H1 (cell line): ENCODE measurements at places on chromosomes 16 and 17.

- H3K36me3 ChIP-seq = peaks cover 38% of the 10 kb centered on the region
- peaks cover 10% of the 10 kb centered on the region for H3K4me1 ChIP-seq
- DNase-seq = peak; percentile 58
- H3K27me3 ChIP-seq = no peaks in the 10 kb centered on the region
Measured at GRCh38 chr16:57472665-57473060, 10.2 kb downstream of the POLR2C start.

DNA sequence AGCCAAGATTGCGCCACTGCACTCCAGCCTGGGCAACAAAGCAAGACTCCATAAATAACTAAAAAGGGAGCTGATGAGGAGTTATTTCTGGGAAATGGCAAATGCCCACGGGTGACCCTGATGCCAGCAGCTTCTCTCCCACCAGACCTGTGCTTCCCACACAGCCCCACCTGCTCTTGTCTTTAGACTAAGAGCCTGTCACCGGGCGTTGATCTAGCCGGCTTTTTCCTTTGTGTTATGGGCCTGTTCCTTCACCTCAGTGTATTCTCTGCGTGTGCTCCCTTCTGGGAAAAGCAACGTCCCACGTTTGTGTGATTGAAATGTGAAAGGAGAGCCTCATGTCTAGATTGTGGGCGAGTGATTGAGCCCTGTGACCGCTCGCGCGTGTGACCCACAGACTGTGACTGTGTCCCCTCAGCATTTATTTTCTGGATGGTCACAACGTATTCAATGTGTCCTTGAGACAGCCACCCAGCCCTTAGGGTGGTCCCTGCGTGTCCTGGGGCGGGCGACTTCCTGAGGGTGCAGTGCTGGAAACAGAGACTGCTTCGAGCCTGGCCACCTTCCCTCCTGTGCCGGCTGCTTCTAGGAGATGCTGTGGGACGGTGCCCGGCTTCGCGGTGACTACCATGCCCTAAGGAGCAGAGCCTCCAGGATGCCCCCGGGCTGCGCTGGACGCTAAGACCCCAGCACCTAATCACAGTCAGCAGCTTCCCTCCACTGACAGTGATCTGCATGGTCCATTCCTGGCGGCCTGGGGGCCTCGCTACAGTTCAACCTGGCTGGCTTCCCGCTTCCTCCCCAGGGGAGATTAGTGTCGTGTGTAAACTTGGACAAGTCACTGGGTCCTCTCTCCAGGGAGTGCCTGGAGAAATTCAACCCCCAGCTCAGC is 7.8 kb upstream of the RNPS1 start:
- no peaks in the 10 kb centered on the region for H3K4me1 ChIP-seq
- H3K36me3 ChIP-seq = no peaks in the 10 kb centered on the region
- no peak overlapping the region for H3K4me3 ChIP-seq
- DNase-seq = no peak
- no peaks in the 10 kb centered on the region for H3K27me3 ChIP-seq

DNA sequence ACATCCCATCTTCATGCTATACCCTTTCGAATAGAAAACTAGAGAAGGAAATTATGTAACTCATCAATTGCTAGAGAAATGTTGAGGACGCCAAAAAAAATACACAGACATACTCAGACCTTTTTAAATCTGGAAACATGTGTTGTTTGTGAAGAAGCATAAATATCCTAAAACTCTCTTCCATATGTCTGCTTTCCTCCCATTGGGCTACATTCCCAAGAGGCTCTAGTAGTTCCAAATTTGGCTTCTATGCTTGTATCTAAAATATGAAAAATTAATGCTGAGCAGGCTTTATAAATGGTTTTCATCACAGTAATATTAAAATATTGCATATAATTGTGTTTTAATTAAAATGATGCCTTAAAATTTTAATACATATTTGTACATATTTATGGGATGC is 297.9 kb upstream of the PSMD7 start:
- no peaks in the 10 kb centered on the region for H3K4me1 ChIP-seq
- H3K27me3 ChIP-seq = no peaks in the 10 kb centered on the region
- H3K4me3 ChIP-seq = no peak overlapping the region
- no peak for DNase-seq
- H3K27ac ChIP-seq = no peak overlapping the region

GRCh38 chr17:62895320-62896301 is 70.4 kb upstream of the TANC2 start:
- DNase-seq = no peak
- no peaks in the 10 kb centered on the region for H3K27me3 ChIP-seq
- H3K4me3 ChIP-seq = no peak overlapping the region
- H3K36me3 ChIP-seq = no peaks in the 10 kb centered on the region

DNA sequence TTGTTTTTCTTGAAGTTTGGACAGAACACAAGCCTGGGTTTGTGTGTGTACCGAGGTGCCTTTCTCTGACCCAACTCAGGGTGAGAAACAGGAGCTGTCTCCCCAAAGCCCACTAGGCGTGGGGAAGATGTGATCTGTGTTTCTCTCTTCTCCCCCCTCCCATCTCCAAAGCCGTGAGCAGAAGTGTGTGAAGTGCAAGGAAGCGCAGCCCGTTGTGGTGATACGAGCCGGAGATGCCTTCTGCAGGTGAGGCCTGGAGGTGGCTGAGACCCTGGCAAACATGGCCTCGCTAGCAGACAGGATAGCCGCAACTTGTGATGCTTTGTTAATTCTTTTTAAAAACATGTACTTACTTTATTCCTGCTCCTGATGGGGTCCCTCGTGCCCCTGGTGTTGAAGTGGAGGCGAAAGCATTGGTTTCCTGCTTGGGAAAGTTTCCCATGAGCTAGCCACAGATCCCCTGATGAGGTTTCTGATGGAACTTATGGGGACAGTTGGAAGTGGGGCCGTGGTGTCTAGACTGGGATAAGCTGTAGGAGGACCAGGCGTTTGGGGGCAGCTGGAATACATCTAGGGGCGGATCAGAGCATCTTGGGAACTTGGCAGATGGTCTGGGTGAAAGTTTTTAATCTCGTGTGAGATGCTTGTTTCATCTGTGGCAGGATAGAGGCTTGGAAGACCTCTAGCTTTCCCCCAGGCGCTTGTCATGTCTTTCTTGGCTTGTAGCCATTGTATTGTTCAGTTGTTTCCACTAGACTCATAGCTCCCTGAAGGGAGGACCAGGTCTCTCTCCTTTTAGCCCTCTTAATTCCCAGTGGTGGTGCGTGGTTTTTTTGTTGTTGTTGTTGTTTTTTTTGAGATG is 893 bp downstream of the CTU2 start:
- H3K27ac ChIP-seq = no peak overlapping the region
- H3K27me3 ChIP-seq = no peaks in the 10 kb centered on the region
- no peaks in the 10 kb centered on the region for H3K4me1 ChIP-seq
- H3K4me3 ChIP-seq = peak overlapping the region; percentile 86
- H3K36me3 ChIP-seq = no peaks in the 10 kb centered on the region
- no peak for DNase-seq

- H3K27me3 ChIP-seq = no peaks in the 10 kb centered on the region
- no peaks in the 10 kb centered on the region for H3K36me3 ChIP-seq
- no peak overlapping the region for H3K27ac ChIP-seq
- no peak for DNase-seq
- no peaks in the 10 kb centered on the region for H3K4me1 ChIP-seq
- H3K4me3 ChIP-seq = no peak overlapping the region
Measured at GRCh38 chr17:32873114-32873513, 3.8 kb downstream of the MYO1D start.

- no peaks in the 10 kb centered on the region for H3K27me3 ChIP-seq
- DNase-seq = no peak
- H3K36me3 ChIP-seq = no peaks in the 10 kb centered on the region
- H3K4me1 ChIP-seq = peaks cover 16% of the 10 kb centered on the region
Measured at GRCh38 chr17:63928172-63928666, 3.9 kb downstream of the CD79B start.

- H3K4me1 ChIP-seq = peaks cover 7% of the 10 kb centered on the region
- H3K36me3 ChIP-seq = no peaks in the 10 kb centered on the region
- H3K27ac ChIP-seq = no peak overlapping the region
Measured at GRCh38 chr16:17448640-17449638, 21.8 kb downstream of the XYLT1 start.

DNA sequence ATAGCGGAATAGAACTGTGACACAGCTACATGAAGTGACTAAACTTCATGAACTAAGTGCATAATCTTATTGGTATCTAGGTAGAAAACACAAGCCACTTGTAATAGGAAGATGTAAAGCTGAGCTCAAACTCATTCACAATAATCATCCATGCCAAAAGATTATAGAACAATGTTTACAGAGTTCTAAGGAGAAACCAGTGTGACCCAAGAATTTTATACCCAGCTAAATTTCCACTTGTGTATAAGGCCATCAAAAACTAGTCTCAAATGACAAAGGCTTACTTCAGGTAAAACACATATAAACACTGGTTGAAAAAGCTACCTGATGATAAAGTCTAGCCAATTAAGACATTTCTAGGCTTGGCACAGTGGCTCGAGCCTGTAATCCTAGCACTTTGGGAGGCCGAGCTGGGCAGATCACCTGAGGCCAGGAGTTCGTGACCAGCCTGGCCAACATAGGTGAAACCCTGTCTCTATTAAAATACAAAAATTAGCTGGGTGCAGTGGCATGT is 16.9 kb upstream of the CPD start:
- no peak overlapping the region for H3K4me3 ChIP-seq
- no peak for DNase-seq
- no peak overlapping the region for H3K27ac ChIP-seq
- no peaks in the 10 kb centered on the region for H3K36me3 ChIP-seq
- H3K27me3 ChIP-seq = no peaks in the 10 kb centered on the region

DNA sequence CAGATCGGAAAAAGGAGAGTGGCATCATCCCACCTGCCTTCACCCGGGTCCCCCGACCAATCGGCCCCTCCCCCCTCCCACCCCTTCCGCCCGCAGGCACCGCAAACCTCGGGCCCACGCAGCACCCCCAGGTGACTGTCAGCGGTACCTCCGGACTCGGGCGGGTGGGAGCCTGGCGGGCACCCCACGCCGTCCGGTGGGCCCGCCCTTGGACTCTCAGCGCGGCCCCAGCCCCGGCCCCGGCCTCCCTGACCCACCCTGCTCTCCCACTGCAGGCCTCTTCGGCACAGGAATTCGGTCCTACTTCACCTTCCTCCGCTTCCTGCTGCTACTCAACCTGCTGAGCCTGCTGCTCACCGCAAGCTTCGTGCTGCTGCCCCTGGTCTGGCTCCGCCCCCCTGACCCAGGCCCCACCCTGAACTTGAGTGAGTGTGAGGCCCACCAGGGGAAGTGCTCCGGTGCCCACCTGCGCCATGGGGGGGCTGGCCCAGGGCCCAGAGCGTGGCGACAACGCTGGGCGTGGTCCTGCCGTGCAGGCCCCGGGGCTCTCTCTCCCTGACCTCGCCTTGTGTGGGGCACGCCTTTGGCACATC is 1.6 kb downstream of the TMC8 start:
- H3K27me3 ChIP-seq = peaks cover 23% of the 10 kb centered on the region
- peak; percentile 69 for DNase-seq
- H3K4me1 ChIP-seq = peaks cover 12% of the 10 kb centered on the region
- no peak overlapping the region for H3K27ac ChIP-seq

DNA sequence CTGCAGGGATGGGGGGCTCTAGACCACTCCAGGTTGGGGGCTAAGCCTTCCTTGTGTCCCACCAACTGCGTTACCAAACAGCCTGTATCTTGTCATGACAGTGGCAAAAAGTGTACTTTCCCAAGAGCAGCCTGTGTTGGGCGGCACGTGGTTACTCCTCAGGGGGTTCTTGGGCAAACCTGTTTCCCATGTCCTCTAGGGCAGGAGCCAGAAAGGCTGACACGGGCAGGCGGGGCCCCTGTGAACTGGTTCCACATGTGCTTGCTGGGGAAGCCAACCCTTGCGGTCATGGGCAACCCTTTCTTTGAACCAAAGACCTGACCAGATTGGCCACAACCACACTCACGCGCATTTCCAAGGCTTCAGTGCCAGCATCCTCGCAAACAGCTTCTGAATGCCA is 228.5 kb downstream of the RBFOX3 start:
- H3K4me1 ChIP-seq = no peaks in the 10 kb centered on the region
- H3K27ac ChIP-seq = no peak overlapping the region
- DNase-seq = no peak
- no peak overlapping the region for H3K4me3 ChIP-seq
- H3K36me3 ChIP-seq = no peaks in the 10 kb centered on the region
- H3K27me3 ChIP-seq = no peaks in the 10 kb centered on the region; the same call in 1 of the 2 replicates

DNA sequence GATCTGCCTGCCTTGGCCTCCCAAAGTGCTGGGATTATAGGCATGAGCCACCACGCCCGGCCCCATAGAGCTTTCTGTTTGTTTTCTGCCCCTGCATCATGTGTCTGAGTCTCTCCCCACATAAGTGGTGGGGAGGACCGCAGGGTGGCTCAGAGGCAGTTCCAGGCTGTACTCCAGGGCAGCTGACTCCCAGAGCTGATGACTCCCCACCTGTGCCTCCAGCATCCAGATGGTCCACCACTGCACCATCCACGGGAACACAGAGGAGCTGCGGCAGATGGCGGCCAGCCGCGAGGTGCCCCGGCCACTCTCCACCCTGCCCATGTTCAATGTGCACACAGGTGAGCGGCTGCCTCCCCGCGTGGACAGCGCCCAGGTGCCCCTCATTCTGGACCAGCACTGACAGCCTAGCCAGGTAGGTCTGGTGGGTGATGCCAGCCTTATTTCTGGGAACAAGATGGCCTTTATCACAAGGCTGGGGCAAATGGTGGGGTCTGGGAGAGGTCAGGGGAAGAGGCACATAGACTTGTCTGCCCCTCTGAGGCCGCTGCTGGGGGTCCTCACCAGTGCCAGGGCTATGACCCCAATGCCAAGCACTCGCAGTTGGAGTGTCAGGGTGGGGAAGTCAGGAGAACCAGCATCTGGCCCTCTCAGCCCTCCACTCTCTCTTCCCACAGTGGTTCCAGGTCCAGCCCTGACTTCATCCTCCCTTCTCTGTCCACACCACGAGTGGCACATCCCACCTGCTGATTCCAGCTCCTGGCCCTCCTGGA is 9.4 kb downstream of the SGCA start:
- no peaks in the 10 kb centered on the region for H3K27me3 ChIP-seq
- no peak for DNase-seq
- H3K4me1 ChIP-seq = peaks cover 20% of the 10 kb centered on the region
- H3K4me3 ChIP-seq = no peak overlapping the region
- no peak overlapping the region for H3K27ac ChIP-seq

DNA sequence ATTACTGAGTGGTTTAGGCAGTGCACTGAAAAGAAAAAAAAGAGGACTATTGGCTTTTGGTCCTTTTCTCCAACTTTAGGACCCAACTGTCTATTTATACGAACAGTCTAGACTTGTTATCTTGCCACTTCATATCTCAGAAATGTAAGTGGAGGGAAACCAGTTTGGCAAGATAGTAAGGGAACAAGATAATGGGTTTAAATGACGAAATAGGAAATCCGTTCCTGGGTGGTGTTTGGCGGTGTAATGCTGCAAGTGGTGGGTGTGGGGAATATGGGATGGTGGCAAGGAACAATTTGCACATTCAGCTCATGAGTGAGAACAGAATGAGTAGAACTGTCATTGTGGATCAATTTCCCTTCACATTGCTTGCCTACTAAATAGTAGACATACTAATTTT is 44.7 kb downstream of the GRB7 start:
- DNase-seq = no peak
- H3K27me3 ChIP-seq = no peaks in the 10 kb centered on the region
- H3K4me1 ChIP-seq = no peaks in the 10 kb centered on the region
- no peaks in the 10 kb centered on the region for H3K36me3 ChIP-seq
- no peak overlapping the region for H3K4me3 ChIP-seq

GRCh38 chr16:12719972-12720371 is 83.7 kb downstream of the CPPED1 start:
- H3K4me3 ChIP-seq = no peak overlapping the region
- H3K27me3 ChIP-seq = no peaks in the 10 kb centered on the region
- no peaks in the 10 kb centered on the region for H3K4me1 ChIP-seq
- H3K27ac ChIP-seq = no peak overlapping the region
- DNase-seq = no peak

- H3K4me1 ChIP-seq = peaks cover 8% of the 10 kb centered on the region
- no peak overlapping the region for H3K4me3 ChIP-seq
- H3K36me3 ChIP-seq = no peaks in the 10 kb centered on the region
- DNase-seq = no peak
- H3K27me3 ChIP-seq = peaks cover 4% of the 10 kb centered on the region; the same call in 1 of the 2 replicates
- H3K27ac ChIP-seq = no peak overlapping the region
Measured at GRCh38 chr16:57807252-57807967, 5.1 kb upstream of the KIFC3 start.
